ENCODE measurements at places on chromosomes 12 and 14. TPM values are rescaled to one million over a fixed set of nuclear protein-coding genes. Genes with fewer than 3 reads are reported as not detected.

- no peak for DNase-seq
Observed at GRCh38 chr12:75982979-75983660, 48.5 kb downstream of the PHLDA1 start.

GRCh38 chr12:102481705-102482425 lies 1.5 kb upstream of the IGF1 start:
- no peak for DNase-seq

DNA sequence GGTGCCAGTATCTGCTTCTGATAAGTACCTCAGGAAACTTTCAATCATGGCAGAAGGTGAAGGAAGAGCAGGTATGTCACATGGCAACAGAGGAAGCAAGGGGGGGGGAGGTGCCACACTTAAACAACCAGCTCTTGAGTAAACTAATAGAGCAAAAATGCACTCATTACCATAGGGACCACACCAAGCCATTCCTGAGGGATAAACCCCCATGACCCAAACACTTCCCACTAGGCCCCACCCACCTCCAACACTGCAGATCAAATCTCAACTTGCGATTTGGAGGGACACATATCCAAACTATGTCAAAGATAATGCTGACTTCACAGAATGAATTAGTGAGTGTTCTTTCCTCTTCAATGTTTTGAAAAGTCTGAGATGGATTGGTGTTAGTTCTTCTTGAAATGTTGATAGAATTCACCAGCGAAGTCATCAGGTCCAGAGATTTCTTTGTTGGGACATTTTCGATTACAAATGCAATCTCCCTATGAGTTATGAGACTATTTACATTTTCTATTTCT lies 16.6 kb downstream of the TFCP2 start:
- DNase-seq = no peak

DNA sequence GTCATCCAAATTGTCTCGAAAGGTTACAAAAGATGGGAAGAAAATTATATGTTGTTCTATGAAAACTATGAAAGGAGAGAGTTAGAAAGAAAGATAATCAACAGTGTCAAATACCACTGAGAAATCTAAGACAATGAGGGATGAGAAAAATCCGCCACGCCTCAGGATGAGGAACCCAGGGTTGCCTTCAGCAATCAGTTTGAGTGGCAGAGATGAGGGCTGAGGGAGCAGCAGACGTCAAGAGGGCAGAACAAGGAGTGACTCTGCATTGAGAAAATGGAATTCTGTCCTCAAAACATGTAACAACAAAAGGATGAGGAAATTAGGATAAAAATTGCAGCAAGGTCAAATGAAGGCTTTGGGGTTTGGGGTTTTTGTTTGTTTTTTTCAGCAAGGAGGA lies 18.3 kb upstream of the OXA1L start:
- DNase-seq = no peak

DNA sequence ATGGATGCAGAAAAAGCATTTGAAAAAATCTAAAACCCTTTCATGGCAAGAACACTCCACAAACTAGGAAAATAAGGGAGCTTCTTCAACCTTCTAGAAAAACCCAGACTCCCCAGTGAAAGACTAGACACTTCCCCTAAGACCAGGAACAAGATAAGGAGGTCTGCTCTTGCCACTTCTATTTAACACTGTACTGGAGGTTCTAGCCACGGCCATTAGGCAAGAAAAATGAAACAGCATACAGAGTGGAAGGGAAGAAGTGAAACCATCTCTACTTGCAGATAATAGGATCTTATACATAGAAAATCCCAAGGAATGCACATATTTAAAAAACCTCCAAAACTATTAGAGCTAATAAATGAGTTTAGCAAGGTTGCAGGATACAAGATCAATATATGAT lies 42.3 kb downstream of the CHGA start:
- DNase-seq = no peak

DNA sequence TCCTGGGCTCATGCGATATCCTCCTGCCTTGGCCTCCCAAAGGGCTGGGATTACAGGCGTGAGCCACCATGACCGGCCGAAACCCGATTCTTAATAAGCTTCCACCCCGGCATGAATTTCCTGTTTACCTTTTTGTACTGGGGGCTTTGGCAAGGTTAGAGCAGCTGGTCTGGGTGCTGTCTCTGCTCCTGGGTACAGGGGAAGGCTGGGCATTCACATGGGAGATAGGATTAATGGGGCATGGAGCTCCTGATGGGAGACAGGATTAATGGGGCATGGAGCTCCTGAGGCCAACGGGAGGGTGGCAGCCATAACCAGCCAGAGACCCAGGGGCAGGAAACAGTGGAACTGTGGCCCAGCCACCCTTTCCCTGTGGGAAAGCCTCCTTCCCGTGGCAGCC lies 69.5 kb upstream of the DICER1 start:
- no peak for DNase-seq

DNA sequence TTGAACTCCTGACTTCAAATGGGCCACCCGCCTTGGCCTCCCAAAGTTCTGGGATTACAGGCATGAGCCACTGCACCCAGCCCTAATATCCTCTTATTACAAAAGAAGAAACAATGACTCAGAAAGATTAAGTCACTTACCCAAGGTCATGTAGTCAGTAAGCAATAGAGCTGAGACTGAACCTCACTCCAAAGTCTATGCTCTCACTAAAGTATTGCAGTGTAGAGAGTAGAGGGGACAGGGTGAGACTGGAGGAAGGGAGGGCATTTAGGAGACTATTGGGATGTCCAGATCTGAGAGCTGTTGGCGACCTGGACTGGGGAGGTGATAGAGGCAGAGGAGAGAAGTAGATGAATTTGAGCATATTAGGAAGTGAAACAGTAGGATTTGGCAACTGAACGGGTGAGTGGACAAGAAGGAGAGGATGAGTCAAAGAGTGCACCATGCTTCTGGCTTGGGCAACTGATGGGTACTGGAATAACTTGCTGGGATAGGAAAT lies 11.8 kb downstream of the P2RX7 start:
- no peak for DNase-seq

The TRAFD1 gene
- total RNA-seq = 37.5 TPM

The HOXC9 gene
- not detected for total RNA-seq

DNA sequence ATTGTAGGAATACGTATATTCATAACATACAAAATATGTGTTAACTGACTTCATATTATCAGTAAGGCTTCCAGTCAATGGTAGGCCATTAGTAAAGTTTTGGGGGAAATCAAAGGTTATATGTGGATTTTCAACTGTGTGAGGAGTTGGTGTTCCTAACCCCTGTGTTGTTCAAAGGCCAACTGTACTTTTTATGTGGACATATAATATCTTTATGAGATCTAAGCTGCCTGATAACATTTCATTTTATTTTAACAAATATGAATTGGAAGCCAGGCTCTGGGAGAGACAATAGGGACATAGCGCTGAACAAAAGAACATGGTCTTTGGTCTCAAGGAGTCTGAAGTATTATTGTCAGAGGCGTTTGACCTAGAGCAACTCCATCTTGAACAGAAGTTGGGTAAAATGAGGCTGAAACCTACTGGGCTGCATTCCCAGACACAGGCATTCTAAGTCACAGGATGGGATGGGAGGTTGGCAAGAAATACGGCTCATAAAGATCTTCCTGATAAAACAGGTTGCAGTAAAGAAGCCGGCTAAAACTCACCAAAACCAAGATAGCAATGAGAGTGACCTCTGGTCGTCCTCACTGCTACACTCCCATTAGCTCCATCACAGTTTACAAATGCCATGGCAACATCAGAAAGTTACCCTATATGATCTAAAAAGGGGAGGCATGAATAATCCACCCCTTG lies 147.2 kb downstream of the KSR2 start:
- DNase-seq = no peak

The SNAPC1 gene
- total RNA-seq = 10.2 TPM
